ENCODE measurements at places on chromosomes 3 and 15.

GRCh38 chr15:62241135-62241770, 76.2 kb upstream of the C2CD4B start:
- peak; percentile 59 for DNase-seq

DNA sequence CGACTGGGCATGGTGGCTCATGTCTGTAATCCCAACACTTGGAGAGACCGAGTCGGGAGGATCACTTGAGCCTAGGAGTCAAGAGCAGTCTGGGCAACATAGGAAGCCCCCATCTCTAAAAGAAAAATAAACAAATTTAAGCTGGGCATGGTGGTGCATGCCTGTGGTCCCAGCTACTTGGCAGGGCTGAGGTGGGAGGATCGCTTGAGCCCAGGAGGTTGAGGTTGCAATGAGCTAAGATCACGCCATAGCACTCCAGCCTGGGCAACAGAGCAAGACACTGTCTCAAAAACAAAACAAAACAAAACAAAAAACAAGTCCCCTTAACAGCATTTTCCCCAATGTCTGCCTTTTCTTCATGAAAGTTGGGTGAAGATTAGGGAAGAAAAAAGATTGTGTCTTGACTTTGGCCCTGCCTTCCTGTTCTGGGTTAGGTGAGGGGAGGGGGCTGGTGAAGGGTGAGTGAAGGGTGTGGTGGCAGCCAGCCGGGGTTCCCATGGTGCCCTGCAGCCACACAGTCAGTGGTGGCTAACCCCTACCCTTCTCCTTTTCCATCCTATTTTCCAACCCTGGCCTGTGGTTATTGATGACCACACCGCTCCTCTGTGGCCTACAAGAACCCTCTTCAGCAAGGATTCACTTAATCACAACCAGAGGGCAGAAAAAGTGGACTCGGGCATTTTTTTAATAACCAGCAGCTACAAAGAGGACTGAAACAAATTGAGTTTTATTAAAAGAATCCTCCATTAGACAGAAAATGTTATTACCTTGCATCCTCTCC, 28.4 kb upstream of the SMAD3 start:
- no peak for DNase-seq

DNA sequence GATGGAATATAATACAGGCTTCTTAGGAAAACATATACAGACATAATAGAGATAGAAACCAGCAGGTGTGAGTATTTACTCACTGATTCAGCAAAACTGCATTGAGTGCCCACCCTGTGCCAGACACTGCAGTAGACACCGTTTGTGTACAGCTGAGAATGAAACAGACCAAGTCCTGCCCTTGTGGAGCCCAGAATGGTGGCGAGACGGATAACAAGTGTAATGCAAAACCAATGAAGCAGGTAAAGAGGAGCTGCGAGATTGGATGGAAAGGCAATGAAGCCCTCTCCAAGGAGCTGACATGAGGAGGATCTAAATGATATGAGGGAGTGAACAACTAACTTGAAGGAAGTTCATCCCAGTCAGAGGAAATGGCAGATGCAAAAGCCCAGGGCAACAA, 256.4 kb downstream of the MEX3B start:
- DNase-seq = no peak

DNA sequence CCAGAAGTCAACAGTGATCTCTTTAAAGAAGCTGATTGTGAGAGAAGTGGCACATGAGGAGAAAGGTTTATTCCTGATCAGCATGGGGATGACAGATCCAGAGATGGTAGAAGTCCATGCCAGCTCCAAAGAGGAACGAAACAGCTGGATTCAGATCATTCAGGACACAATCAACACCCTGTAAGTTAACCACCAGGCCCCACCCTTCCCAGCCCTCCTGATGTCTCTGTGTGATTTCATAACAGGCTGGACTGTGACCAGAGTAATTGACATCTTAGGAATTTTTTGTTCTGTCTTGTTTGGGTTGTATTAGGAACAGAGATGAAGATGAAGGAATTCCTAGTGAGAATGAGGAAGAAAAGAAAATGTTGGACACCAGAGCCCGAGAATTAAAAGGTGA, 67.7 kb downstream of the KLHL25 start:
- DNase-seq = no peak

- DNase-seq = no peak
These were observed 66.6 kb downstream of the SYNPR start for GRCh38 chr3:63344661-63345060.

GRCh38 chr3:2655229-2655701, 454.9 kb downstream of the IL5RA start:
- DNase-seq = peak; percentile 46

DNA sequence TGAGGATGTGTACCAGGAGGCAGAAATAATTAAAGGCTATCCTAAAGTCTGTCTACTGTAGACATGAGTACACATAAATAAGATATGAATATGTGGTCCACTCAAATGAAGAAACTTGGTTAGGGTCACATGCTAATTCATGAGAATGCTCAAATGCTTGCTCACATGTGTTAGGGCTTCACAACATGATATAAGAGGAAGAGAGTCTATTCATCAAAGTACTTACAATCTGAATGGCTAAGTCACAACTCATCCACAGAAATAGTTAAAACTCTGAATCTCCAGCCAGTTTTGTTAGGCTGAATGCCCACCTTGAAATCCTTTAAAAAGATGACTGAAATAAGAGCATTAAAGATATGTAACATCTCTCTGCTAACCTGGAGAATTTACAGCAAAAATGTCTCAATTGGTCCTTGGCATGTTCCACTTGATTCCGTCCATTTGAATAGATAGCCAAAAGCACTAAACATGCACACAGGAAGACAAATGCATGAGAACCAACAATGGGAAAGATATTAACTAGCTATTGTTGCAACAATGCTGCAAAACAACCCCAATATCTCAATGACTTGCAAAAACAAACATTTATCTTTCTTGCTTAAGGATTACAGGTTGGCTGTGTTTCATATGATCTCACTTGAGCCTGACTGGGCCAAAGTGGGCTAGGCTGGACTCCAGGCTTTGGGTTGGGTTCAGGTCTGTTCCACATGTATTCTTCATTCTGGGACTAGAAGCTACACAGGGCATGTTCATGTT, 10.6 kb upstream of the TBC1D5 start:
- no peak for DNase-seq

- no peak for DNase-seq
These were observed 27.6 kb downstream of the CHST14 start for GRCh38 chr15:40498418-40498817.

GRCh38 chr3:118088696-118089095, 946.0 kb downstream of the IGSF11 start:
- DNase-seq = no peak

- DNase-seq = no peak
These were observed 82.1 kb downstream of the LINGO1 start for GRCh38 chr15:77550301-77551251.

DNA sequence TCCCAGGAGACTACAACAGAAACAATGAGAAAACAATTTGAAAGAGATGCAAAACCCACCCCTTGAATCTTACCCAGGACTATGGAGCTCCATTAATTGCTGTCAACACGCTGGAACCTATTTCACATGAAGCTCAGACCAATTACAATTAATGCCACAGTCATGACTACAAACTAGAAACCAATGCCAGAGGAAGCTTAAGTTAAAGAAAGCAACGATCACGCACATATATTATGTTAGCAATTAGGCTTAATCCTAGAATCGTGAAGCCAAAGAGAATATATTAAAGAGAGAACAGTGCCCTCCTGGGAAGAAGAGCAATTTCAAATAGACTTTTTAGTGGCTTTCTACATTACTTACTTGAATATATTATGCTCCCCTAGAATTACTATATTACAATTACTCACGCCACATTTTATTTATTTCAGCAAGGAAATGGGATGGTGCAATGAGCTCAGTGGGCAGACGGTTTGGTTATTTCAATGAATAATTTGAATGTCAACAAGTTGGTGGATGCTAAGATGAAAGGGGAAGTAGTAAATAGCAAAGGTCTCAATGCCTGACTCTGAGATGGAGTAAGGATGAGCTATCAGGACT, 125.5 kb downstream of the GREM1 start:
- DNase-seq = no peak

- DNase-seq = no peak
These were observed 525.2 kb downstream of the CADM2 start for GRCh38 chr3:85483986-85484385.

DNA sequence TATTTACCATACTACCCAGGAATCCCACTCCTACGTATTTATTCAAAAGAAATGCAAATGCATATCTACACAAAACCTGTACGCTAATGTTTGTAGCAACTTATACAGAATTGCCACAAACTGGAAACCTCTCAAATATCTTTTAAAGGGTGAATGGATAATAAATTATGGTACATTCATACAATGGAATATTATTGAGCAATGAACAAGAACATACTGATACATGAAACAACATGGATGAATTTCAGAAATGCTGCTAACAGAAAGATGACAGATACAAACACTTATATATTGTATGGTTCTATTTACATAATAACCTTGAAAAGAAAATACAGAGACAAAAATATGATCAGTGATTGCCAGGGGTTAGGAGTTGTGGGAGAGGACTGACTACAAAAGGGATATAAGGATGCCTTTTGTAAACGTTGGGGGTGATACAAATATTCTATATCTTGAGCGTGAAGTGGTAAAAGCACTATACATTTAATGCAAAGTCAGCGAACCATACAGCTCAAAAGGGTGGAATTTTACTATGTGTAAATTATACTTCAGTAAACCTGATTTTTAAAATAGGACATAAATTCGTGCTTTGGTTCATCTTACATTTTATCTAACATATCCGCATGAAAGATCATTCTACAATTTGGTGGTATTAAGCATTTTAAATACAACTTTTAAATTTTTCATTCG, 55.0 kb upstream of the FOXB1 start:
- no peak for DNase-seq

- DNase-seq = peak; percentile 35
These were observed 159.8 kb downstream of the ADAMTSL3 start for GRCh38 chr15:83813682-83814081.

- no peak for DNase-seq
These were observed 10.9 kb downstream of the FLNB start for GRCh38 chr3:58018892-58019742.

GRCh38 chr3:185680231-185680630, 94.1 kb downstream of the SENP2 start:
- DNase-seq = no peak

DNA sequence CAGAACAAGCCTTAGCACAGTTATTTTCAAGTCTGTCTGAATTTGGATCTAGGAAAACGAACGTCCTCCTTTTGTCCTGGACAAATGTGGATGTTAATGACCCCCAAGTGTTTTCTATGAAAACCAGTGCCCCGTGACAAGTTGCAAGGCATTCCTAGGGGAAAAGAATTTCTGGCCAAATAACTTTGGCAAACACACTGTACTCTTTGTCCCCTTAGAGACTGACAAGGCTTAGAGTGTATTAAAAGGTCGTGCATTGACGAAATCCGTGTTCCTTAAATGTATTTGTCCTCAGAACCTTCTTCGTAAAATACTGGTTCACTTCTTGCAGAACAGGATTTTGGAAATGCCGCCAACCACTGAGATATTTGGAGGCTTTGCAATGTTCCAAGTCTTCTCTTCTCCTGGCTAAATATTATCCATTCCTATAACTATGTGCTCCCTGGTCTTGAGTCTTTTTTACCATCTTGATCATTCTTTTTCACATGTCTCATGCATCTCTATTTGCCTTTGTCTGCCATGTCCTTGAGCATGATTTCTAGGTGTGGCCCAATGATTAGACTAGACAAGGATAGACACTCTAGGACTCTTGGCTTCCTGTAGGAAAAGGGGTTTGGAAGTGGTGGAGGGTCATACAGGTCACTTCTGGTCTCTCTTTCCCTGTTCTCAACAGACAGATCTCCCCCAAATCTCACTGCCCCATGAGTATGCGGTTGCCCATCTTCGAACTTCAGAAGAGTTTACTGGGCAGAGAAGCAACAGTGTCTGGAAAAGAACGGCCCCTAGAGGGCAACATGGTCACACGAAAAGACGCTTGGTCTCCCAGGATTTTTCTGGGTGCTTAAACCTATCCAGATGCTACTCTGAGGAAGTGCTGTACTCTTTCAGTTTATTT, 117.5 kb downstream of the EDEM1 start:
- peak; percentile 74 for DNase-seq

All from kidney tubule cell (primary cell).